ENCODE measurements at places on chromosomes 13 and 19.

DNA sequence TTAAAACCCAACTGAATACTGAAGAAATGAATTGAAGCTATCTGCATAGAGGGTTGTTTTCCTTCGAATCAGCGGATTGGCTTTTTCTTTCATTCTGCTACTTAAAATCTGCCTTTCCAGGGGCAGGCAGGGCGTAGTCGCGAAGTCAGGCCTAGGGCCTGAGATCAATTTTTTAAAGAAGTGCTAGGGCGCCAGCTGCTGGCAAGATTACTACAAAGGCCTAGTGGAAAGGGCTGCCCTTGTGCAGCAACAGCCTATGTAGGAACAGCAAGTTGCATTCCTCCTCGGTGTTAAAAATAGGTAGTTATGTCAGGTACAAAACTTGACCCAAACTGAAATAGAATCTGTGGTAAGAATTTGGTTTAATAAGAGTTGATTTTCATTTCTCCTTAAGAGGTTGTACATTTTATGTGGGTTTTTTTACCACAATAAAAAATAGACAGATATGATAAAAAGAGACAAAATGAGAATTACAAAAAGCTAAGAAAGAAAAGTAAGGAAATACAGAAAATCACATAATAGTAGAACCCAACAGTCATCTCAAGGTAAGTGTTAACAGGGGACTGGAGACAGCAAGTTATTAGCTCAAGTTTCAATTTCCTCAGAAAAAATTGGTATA, 9.5 kb upstream of the URAD start:
- no peak for DNase-seq

DNA sequence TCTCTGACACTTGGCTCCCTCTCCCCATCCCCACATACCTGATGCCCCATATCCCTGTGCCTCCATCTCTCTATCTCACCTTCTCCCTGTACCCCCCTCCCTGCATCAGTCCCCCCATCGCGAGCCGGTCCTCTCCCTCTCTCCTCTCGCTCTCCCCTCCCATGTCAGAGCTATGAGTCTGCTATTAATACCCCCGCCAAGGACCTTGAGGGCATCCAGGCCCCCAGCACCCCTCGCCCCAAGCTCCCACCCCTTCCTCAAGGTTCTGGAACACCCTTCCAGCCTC, 1.6 kb downstream of the GRIN2D start:
- DNase-seq = no peak

DNA sequence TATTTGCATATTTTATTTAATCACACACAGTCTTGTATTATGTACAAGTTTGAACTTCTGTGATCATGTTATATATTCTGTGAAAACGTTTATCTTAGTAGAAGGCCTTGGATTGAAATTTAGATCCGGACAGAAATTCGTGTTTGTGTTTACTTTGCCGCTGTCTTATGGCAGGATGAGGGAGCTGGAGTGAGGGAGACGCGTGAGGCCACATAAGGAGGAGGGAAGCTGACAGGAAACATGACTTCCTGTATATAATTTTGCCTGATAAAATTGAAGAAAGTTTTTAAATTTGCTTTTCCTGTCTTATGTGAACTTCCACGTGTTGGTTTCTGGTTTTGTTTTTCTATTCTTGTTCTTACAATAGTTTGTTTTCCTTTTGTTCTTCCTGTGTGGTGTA, 200.2 kb downstream of the MTUS2 start:
- DNase-seq = no peak

- DNase-seq = no peak
These were observed 4.5 kb downstream of the MIR17HG start for GRCh38 chr13:91351980-91352379.

GRCh38 chr13:34748073-34748472, 194.0 kb upstream of the NBEA start:
- no peak for DNase-seq

DNA sequence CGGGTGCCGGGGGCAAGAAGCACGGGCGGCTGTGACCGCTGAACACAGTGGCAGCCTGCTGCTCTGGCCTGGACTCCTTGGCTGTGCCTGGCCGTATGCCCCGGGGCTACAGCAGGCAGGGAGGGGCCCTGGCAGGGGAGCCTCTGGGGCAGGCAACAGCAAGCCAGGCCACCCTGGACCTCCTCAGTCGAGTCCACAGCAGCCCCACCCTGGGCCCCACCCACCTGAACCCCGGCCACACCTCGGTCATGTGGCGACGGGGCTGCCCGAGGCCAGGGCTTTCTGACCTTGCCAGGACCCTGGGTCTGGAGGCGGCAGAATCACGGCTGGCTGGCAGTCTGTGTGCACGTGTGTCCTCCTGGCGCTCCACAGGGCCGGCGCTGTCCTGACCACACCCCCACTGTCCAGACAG, 8.7 kb downstream of the CILP2 start:
- DNase-seq = no peak

GRCh38 chr13:60139272-60139671, 24.5 kb downstream of the DIAPH3 start:
- no peak for DNase-seq

GRCh38 chr19:30663611-30664174, 291.5 kb downstream of the ZNF536 start:
- DNase-seq = no peak

DNA sequence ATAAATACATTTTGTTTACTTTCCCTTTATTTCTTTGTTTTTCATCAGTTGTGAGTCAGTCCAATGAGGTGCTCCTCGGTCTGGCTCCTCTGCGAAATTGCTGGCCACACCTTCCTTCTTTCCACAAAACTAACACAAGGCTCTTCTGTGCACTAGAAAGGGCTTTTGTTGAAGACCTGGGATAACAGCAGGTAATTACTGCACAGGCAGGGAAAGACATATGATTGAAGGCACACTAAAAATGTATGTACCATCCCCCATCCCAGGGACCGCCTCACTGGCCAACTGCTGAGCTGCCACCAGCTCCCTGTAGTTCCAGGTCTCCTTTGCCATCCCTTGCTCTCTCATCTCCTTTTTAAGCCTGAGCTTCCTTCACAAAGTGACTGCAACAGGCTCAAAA, 180.5 kb downstream of the EFNB2 start:
- no peak for DNase-seq

DNA sequence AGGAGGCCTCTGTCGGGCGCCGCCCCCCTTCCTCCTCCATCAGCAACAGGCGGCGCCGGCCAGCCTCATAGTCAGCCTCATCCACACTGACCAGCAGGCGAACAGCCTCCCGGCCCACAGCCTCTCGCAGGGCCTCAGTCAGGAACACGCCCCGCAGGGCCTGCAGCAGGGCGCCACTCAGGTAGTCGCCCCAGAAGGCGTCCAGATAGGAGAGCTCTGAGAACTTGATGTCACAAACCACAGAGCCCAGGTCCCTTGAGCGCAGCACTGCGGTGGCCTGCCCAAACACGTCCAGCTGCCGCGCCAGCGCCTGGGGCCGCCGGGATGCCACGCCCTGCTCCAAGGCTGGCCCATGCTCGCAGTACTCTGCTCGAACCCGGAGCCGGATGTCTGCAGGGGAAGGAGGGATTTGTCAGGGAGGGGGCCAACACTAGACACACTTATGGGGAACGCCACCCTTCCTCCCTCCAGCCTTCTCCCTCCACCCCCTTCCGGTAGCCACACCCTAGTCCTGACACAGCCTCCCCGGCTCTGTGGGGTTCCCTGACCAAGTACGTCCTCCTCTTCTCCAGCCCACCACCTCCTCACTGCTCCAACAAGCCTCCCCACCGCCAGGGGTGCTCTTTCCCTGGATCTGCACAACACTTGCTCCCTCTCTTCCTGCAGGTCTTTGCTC, 17.9 kb downstream of the DEDD2 start:
- DNase-seq = no peak

DNA sequence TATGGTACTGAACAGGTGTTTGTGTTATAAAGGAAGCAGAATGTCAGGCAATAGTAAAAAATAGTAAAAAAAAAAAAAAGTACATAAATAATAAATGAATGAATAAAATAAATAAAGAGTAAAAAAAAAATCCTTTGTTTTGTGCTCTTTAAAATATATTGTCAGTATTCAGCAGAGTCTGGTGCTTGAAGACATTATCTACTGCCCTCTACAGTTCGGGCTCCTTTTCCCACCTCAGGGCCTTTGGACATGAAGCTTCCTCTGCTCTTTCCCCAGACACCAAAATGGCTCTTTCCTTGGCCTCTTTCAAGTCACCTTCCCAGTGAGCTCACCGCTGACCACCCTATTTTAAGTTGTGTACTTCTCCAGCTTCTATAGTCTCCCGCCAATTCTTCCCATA, 137.5 kb downstream of the TNFRSF19 start:
- DNase-seq = no peak

DNA sequence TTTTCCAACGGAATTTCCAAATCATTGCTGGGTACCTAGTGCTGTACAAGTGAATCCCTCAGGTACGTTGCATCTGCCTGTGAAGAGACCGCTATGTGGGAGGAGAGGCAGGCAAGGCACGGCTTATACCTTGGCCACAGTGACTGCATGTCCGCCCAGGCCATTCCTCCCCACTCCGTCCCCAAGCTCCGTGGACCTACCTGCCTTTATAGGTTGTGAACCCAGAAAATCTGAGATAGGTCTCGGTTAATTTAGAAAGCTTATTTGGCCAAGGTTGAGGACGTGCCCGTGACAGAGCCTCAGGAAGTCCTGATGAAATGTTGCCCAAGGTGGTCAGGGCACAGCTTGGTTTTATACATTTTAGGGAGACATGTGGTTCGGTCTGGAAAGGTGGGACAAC, 218.5 kb upstream of the TSHZ3 start:
- DNase-seq = no peak

GRCh38 chr13:24625870-24626849, 54.0 kb upstream of the ATP12A start:
- no peak for DNase-seq

DNA sequence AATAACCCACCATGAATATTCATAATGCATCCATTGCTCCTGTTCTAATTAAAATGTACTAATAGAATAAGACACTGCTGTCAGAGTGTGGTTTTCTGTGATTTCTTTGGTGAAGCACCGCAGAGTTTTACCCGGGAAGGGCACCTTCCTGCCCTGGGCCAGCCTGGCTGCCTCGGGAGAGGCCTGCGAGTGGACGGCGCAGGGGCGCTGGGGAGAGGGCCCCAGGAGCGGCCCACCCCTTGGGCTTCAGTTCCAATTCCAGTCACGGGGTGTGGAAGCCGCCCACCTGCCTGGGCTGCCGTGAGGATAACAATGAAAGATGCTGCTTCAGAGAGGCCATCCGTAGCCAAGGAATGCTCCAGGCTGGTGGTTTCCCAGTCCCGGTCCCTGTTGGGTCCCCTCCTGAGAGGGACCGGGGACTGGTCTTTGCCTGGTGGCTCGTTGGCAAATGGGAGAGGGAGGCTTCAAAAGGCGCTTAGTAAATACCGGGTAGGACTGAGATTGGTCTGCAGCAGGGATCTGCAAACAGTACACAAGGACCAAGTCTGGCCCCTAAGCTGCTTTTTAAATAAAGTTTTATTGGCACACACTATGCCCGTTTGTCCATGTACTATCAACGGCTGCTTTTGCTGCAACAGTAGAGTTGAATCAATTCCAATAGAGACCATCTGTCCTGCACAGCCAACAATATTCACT, 18.0 kb downstream of the TCF3 start:
- DNase-seq = no peak

GRCh38 chr13:109480011-109480955, 306.1 kb downstream of the IRS2 start:
- no peak for DNase-seq

DNA sequence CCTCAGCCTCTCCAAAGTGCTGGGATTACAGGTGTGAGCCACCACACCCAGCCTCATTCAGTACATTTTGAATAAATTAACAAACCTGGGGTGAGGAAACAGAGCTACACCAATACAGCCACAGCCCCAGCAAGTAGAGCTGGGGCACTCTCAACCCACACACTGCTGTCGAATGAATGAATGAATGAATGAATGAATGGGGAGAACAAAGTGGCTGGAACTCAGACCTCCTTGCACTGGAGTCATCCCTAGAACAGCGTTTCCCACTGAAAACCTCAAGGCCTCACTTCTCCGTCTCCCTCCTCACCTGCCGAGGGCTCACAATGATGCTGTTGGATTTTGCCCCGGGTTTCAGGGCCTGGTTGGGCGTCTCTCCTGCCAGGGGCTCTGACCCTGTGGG, 2.8 kb downstream of the ERCC1 start:
- DNase-seq = no peak

DNA sequence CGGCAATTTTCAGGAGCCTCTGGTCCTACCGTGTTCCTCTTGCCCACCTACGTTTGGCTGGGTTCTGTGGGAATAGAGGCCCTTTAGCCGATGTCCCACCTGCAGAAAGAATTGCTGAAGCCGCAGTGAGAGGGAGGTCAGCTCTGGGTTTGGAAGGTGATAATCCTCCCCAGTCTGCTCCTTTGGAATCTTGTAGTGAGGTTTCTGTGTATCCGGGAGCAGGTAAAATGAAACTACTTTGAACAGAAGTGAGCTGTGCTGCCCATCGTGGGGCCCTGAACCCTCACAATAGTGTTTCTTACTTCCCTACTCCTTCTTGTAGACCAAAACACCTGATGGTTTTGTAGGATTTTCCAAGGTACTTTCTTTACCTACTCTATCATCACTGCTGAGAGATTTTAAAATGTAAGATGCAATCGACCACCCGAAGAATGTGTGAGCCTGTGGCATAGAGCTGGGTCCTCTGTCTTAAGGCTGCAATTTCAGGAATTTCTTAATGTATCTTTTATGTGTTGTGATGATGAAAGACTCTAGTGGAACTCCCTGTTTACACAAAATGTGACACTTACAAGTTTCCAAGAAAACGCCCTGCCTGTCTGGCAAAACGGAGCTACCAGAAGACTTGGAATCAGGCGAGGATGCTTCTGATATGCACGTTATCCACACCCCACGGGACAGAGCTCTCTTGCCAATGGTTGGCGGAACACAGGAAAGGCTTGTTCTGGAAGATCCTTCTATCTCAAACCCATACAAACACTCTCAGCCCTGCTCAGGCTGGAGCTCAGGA, 76.1 kb downstream of the RGCC start:
- DNase-seq = no peak

- no peak for DNase-seq
These were observed 1026.1 kb upstream of the MIR17HG start for GRCh38 chr13:90321281-90321931.

DNA sequence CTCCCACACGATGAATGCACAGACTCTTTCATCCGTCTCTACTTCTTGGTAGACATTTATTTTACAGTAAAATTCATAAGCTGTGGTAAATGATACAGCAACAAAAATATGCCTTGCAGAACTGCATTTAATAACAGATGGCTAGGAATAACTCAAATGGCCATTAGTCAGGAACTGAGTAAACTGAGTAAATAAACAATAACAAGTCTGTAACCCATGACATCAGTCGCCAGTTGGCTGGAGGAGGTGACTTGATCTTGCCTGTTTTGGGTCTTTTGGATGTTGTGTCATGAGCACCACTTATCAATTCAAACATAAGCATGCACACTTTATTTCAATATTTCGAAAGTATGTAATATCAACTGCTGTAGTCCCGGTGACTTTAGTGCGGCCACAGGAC, 632.6 kb upstream of the ARGLU1 start:
- DNase-seq = no peak

GRCh38 chr19:47036097-47036651, 12.2 kb downstream of the TMEM160 start:
- no peak for DNase-seq
